ENCODE measurements at places on chromosomes 12 and 14. TPM values are rescaled to one million over a fixed set of nuclear protein-coding genes. Genes with fewer than 3 reads are reported as not detected.

DNA sequence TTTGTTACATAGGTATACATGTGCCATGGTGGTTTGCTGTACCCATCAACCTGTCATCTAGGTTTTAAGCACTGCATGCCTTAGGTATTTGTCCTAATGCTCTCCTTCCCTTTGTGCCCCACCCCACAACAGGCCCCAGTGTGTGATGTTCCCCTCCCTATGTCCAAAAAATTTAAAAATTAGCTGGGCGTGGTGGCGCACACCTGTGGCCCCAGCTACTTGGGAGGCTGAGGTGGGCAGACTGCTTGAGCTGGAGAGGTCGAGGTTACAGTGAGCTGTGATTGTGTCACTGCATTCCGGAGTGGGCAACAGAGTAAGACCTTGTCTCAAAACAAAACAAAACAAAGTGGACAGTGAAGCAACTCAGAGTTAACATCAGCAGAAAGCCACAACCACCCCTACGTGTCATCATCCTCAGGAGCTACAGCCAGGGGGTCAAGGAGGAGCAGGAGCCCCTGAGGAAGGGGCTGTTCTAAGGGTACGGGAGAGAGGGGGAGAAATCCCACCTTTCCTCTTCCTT lies 36.8 kb upstream of the SGPP1 start:
- DNase-seq: no peak

DNA sequence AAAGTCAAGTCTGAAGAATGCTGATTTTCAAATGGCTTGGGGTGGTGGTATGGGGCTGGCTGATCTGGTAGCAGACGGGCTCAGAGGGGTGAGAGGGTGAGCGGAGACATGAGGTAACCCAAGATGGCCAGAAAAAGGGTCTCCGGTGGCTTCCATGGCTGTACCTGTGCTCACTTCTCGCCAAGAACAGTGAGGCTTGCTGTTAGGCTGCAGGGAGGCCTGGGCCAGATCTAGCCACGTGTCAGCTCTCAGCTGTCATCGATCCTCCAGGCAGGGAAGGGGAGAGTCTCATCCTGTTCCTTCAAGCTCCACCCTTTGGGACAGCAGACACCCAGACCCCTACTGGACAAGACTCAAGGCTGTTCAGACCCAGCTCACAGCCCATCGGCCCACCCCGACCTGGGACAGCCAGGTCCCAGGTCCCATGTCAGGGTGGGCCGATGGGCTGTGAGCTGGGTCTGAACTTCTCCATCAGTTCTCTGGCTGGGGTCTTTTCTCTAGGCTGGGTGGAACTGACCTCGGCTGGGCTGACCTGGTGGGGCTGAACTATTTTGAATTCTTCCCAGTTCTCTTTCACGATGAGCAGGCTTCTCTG lies 9.0 kb downstream of the LRTM2 start:
- DNase-seq: no peak

- peak; percentile 62 for DNase-seq
Observed at GRCh38 chr14:69685716-69686115, 74.3 kb downstream of the SUSD6 start.

- DNase-seq: no peak
Observed at GRCh38 chr14:88668448-88669116, 105.7 kb downstream of the ZC3H14 start.

- DNase-seq: peak; percentile 78
Observed at GRCh38 chr12:121575952-121576625, 4.7 kb downstream of the KDM2B start.

- no peak for DNase-seq
Observed at GRCh38 chr14:42980419-42980818, 1373.7 kb downstream of the LRFN5 start.

- peak; percentile 50 for DNase-seq
Observed at GRCh38 chr12:89710873-89711750, 2.5 kb upstream of the ATP2B1 start.

- peak; percentile 29 for DNase-seq
Observed at GRCh38 chr12:3158851-3159465, 81.8 kb downstream of the TSPAN9 start.

DNA sequence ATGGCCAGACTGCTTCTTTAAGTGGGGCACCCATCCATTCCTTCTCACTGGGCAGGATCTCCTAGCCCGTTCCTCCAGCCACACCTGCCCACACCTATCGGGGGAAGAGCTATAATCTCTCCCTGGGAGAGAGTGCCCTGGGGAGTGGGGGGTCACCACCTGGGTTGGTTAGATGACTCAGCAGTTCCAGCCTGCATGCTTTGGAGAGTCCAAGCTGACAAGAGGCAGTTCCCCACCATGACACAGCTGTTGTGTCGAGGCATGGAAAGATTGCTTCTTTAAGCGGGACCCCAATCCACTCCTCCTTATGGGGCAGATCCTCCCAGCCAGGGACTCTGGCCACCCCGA lies 52.6 kb upstream of the PPFIA2 start:
- DNase-seq: no peak

DNA sequence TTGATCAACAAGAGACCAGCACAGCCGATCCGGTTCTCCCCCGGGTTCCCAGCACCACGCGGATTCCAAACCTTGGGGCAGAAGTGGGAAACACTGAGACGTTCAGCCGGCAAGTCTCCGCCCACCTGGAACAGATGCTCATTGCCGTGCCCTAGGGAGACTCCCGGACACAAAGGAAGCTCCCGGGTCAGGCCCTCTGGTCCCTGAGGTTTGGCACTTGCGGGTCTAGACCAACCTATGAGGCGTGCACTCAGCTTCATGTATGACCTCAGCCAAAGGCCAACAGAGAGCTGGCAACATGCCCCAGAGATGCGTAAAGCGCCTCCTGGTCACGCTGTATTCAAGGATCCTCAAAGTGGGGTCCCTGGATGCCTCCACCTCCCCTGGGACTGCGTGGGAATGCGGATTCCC lies 2.5 kb downstream of the RIMBP2 start:
- DNase-seq: no peak

GRCh38 chr14:96519970-96520369 lies 17.8 kb downstream of the PAPOLA start:
- peak; percentile 9 for DNase-seq

- DNase-seq: no peak
Observed at GRCh38 chr12:132585177-132585576, 25.2 kb downstream of the LRCOL1 start.

- DNase-seq: no peak
Observed at GRCh38 chr12:117972301-117972700, 3.5 kb upstream of the KSR2 start.

DNA sequence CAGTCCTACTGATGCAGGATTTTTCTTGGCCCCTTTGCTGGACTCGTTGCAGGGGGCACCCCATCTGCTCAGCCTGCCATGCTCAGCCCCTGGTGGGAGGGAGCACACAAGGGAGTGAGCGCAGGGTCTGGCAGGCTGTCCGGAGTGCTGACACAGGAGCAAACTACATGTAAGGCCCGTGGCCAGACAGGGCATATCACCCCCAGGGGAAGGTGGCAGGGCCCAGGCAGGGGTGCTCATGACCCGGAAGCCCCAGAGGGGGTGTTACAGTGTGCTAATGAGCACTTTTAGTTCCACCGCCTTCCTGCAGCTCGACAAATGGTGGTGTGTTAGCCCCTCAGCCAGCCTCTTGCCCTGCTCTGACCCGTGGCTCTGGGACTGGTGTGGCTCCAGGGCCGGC lies 645.6 kb upstream of the TMEM132C start:
- no peak for DNase-seq

The TIGAR gene
- 8.9 TPM for polyA plus RNA-seq

The TTC9 gene
- polyA plus RNA-seq: 4.3 TPM

The DHH gene
- polyA plus RNA-seq: 0.64 TPM

The LMO3 gene
- polyA plus RNA-seq: 54.0 TPM

The HCAR1 gene
- 0.37 TPM for polyA plus RNA-seq

Data from lung (tissue), 17 donors.